H1 (cell line): ENCODE measurements at places on chromosomes 16 and 17.
A peak's percentile ranks its signal among the peaks of the same experiment; 100 is the strongest.

DNA sequence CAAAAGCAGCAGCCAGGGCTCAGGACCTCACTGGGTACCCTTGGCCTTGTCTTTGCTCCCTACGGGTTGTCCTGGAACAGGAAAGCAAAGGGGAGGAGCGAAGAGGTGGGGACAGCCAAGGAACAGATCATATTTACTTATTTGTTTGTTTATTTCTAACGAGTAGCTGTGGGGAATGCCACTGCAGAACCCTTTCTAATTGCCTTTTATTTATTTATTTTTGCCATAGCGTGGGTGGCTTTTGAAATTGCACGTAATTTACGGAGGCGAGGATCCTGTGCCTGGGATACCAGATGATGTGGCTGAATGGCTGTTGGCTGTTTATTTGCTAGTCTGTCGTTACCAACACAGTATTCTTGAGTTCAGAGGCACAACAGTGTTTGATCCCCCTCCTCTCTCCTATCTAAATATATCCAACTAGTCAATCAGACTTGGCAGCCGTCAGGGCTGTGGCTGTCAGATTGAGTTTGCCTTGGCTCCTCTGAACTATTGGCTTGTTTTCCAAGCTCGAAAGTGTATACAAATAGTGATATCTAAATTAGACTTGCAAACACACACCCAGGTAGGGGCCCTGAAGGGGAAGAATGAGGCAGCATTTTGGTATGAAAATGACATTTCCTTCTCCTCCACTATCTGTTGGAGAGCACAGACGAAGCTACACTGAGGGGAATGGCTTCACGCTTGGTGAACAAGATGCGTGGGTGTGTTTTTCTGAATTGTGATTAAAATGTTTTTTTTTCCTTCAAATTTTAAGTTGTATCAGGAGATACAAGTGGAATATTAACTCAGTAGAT, 110.4 kb downstream of the MSI2 start:
- no peak for DNase-seq

- no peak for DNase-seq
Measured at GRCh38 chr16:55756963-55757362, 75.9 kb downstream of the CES1 start.

DNA sequence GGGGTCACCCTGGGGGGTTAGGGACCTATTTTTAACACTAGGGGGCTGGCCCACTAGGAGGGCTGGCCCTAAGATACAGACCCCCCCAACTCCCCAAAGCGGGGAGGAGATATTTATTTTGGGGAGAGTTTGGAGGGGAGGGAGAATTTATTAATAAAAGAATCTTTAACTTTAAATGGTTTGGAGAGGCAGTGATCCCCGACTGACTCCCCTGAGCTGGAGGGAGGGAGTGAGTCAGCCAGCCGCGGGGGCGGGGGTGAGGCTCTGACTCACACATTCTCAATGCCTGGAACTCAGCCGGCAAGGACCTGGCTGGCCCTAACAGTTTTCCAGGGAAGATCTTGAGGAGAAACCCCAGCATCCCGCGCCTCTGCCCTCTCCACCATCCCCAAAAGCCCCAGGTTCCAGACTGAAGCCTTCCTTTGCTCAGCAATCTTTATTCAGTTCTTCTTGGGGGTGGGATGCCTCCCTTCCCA, 1.5 kb downstream of the HCFC1R1 start:
- DNase-seq: peak; percentile 79

- no peak for DNase-seq
Measured at GRCh38 chr16:50268352-50268751, 2.0 kb downstream of the ADCY7 start.

DNA sequence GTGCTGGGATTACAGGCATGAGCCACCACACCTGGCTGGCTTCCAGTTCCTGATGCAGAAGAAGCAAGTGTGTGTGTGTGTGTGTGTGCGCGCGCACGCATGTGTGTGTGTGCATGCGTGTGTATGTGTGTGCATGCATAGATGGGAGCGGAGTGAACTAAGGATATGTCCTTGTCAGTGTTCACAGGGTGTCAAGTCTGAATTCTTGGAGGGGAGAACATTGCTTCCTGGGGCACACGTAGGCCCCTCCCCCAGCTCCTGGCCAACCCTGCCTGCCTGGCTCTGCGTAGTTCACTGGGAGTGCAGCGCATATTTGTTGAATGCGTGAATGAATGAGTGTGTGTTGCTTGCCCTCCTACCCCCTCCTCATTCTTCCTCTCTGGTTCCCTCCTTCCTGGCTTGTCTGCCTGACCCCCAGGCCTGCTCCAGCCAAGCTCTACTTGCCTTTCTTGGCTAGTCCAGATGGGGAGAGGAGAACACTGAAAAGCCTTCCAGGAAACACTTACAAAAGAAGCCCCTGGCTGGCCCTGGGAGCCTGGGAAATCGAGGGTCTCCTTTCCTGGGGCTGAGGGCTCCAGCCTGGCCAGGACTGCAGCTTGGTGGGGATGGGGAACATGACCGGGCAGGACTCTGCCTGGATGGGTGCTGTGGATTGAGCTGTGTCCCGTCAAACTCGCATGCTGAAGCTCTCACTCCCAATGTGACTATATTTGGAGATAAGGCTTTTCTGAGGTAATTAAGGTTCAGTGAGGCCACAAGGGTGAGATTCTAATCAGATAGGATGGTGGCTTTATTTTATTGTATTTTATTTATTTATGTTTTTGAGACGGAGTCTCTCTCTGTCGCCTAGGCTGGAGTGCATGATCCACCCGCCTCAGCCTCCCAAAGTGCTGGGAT, 27.9 kb downstream of the IGFBP4 start:
- DNase-seq: no peak

DNA sequence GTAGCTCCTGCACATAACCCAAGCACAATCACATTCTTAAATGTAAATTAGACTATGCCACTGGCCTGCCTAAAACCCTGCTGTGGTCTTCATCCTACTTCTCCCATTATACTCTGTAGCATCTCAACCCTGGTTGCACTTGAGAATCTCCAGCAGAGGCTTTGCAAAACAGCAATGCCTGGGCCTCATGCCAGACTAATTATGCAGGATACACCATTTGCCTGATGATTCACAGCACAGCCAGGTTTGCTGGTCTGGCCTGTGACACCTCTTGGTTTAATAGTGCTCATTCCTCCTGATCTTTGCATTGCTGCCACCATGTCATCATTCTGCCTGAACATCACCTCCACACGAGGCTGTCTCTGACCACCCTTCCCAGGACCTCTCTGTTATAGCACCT, 491.9 kb upstream of the TOM1L1 start:
- DNase-seq: no peak

- DNase-seq: no peak
Measured at GRCh38 chr17:55086635-55087058, 118.1 kb downstream of the STXBP4 start.
